ENCODE measurements at places on chromosomes 1 and 21. TPM values are rescaled to one million over a fixed set of nuclear protein-coding genes. Genes with fewer than 3 reads are reported as not detected.
A peak's percentile ranks its signal among the peaks of the same experiment; 100 is the strongest.

JUN gene
- 41.7 TPM for total RNA-seq

MRPS15 gene
- 89.4 TPM for total RNA-seq

DNA sequence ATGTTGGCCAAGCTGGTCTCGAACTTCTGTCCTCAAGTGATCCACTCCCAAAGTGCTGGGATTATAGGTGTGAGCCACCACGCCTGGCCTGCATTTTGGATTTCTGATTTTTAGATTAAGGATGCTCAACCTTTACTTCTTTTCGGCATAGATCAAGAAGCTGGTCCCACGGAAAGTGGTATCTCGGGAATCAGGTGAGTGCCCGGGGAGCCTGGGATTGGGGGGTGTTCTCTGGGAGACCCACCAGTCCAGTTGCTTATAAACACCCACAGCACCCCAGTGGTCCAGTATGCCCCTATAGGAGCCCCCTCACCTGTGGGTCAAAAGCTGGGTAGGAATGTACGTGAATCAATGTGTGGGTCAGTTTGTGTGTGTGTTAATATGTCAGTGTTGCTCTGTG is 3.2 kb downstream of the SH3D21 start:
- ATAC-seq = no peak

- peak; percentile 50 for ATAC-seq
Observed at GRCh38 chr1:33228935-33229487, 27.3 kb upstream of the ZNF362 start.

- peak; percentile 63 for ATAC-seq
Observed at GRCh38 chr1:204331847-204332487, 27.8 kb downstream of the PLEKHA6 start.

DNA sequence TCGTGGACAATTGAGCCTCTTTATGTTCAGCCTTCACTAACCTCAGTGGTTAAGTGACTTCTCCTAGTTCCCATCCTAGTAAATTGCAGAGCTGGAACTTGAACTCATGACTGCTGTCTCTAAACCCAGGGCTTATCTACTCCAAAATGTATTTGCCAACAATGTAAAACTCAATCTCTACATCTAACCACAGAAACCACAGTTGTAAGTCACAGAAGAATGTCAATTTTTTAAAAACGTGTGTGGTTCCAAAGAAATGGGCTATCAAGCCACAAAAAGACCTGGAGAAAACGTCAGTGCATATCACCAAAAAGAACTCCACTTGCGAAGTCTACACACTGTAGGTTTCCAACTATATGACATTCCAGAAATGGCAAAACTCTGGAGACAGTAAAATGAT is 172.6 kb upstream of the HMCN1 start:
- no peak for ATAC-seq

GRCh38 chr21:33811167-33812010 is 104.2 kb downstream of the ATP5PO start:
- no peak for ATAC-seq

DNA sequence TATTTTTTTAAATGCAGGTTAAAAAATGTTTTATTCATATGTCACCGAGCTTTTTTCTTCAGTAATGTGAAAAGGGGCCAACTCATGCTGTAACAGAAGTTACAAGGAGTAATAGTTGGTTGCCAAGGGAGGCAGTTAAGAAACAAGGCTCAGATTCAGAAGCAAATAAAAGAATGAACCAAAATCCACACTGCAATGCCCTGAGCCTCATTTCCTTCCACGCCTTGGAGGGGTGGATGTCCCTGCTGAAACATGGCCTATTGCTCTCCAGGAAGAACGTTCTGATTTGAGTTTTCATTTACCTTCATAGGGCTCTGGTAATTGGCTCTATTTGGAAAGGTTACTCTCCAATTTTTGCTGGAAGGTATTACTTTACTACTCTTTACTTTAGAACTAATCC is 24.4 kb downstream of the ALG14 start:
- ATAC-seq = no peak

DNA sequence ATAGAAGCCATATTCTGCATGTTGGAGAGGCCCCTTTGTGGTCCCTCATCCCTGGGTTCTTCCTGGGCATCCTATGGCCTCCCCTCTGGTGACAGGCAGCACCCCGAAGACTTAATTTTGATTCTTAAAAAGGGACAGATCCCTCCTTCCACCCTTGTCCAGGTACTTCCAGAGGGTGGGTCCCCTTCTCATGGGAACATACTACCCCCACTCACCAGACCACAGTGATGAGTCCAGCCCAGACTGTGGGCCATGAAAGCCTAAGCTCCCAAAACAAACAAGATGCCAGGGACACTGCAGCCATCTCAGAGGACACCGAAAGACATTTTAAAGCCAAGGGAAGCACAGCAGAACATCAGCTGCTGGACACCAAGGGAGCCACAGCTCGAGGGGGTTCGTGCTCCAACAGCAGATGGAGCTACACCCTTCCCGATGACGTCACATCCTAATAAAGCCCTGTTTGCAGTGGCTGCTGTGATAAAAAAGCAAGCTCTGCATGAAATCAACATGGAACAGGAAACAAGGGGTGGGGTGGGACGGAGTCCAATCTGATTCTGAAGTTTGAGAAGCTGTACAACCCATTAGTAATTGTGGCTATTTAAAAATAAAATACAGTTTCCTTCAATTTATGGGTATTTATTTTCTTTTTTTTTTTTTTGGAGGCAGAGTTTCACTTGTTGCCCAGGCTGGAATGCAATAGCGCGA is 32.4 kb downstream of the GNB1 start:
- ATAC-seq = peak; percentile 66

DNA sequence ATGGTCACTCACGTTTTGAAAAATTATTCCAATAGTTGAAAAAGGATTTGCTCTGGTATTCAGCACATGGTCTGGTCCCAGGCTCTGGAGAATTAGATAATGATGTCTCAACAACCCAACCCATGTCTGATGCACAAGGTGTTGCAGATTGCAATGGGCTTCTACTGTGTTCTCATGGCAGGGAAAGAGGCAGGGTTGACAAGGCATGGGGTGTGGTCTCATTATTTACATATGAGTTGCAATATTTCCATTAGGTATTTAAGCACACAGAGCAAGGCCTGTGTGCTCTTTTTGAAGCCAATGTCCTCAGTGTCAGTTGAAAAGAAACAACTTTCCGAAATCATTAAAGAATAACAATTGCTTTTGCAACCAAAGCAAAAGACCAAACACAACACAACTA is 381.9 kb upstream of the PBX1 start:
- ATAC-seq = no peak

DNA sequence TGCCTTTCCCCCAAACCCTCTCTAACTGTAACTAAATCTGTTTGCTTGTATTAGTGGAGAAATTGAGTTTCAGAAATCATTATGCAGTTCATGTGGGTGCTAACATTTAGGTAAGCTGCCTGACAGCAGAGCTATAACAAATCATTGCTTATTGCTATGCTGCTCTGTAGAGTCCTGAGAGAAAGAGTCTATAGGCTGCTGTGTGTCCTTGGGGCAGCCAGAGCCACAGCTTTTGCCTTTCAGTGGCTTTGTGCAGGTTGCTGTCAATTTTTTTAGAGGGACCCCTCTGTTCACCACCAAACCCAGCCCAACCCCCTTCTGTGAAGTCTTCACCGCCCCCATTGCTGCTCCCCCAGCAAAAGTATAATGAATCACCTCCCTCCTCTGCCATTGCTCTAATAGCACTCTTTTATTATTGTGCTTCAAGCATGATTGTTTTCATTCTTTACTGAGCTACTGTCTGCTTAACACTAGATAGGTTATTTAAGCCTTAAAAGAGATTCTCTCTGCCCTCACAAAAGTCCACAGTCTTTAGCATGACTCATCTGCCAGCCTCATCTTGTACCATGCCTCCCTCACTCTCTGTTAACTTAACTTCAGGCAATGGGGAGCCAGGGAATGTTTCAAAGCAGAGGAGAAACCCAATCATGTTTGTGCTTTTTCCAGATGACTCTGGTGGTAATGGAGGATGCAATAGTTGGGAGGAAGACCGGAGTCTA is 38.6 kb downstream of the DIRAS3 start:
- ATAC-seq = no peak

- no peak for ATAC-seq
Observed at GRCh38 chr1:65538086-65538485, 117.6 kb downstream of the LEPR start.

GRCh38 chr21:33684068-33684467 is 41.8 kb downstream of the ITSN1 start:
- no peak for ATAC-seq

GRCh38 chr1:19344372-19344810 is 32.3 kb downstream of the SLC66A1 start:
- peak; percentile 61 for ATAC-seq

DNA sequence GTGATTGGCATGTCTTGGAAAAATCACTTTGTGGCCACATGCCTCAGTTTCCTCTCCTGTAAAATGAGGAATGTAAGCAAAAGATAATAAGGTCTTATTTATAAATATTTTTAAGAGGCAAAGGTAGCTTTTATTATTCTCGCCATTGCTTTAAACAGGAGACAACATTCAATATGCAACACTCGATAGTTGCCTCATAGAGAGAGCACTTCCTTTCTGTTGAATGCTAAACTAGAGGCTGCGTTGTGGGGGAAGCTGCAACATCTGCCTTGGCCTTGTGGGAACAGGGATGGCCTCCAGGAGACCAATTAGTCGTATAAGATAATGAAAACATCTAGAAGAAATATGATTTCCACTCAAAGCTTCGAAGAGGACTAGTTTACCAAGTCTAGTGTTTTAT is 3.5 kb downstream of the OSCP1 start:
- ATAC-seq = no peak
